HFFc6 (cell line): ENCODE measurements at places on chromosomes 13 and 19.
A peak's percentile ranks its signal among the peaks of the same experiment; 100 is the strongest.

GRCh38 chr13:99214731-99215130, 14.1 kb downstream of the UBAC2 start:
- DNase-seq, result no peak

DNA sequence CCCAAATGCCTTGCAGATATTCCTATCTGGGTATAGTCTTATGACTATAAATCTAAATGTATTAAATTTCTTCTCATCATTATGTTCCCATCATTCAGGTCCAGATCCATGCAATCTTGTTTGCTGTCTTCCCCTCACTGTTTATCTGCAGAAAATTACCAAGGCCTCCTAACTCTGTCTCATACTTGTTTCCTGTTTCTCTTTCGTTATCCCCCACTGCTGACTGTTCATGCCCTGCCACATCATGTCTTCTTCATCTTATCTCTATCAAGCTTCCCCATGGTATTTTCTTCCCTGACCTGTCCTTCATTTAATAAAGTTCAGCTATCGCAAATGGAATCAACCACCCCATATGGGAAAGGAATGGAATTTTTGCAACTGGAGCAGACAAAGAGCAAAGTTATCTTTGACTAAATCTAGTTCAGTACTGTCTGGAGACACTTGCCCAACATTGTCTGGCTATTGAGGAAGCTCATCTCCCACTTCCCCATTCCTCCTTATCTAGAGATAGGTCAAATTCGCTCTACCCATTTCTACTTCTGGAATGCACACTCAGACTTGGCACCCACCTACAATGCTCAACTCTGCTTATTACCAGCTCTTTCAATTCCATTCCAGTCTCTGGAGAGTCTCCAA, 1358.1 kb downstream of the EFNB2 start:
- no peak for DNase-seq

DNA sequence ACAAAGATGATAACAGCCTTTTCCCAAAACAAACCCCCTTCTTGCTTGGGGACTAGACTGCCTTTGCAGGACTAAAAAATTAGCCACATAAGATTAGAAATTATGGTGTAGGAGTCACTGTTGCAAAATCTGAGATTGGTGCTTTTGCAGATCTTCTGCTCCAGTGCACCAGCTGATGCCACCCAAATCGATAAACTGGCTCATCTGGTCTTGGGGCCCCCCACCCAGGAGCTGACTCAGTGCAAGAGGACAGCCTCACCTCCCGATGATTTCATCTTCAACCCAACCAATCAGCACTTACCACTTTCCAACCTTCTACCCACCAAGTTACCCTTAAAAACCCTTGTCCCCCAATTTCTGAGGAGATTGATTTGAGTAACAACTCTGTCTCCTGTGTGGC, 47.1 kb upstream of the PEPD start:
- DNase-seq, result no peak

DNA sequence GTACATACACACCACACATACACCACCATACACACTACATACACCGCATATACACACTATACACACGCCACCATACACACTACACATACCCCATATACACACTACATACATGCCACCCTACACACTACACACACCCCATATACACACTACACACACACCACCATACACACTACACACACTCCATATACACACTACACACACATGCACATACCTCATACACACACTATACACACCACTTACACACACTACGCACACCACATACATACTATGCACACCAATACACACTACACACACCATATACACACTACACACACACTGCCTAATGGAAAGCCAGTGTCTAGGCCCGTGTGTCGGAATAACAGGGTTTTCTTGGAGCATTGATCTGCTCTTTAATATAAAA, 27.5 kb downstream of the CRYL1 start:
- DNase-seq, result no peak

DNA sequence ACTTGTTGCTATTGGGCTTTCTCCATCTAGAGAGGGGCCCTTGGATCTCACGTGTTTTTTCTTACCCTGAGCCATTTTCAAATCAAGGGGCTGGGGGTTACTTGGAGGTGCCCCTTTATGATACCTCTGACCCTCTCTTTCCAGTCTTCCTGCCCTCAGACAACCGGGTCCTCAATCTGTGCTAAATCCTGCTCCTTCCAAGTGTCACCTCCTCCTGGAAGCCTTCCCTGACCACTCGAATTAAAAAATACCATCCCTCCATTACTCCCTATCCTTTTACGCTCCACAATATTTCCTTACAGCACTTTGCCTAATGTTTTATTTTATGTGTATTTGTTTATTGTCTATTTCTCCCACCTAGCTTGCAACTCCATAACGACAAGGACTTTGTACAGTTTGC, 3.3 kb downstream of the KLK8 start:
- DNase-seq, result no peak

GRCh38 chr13:111282425-111282824, 38.0 kb upstream of the TEX29 start:
- no peak for DNase-seq

DNA sequence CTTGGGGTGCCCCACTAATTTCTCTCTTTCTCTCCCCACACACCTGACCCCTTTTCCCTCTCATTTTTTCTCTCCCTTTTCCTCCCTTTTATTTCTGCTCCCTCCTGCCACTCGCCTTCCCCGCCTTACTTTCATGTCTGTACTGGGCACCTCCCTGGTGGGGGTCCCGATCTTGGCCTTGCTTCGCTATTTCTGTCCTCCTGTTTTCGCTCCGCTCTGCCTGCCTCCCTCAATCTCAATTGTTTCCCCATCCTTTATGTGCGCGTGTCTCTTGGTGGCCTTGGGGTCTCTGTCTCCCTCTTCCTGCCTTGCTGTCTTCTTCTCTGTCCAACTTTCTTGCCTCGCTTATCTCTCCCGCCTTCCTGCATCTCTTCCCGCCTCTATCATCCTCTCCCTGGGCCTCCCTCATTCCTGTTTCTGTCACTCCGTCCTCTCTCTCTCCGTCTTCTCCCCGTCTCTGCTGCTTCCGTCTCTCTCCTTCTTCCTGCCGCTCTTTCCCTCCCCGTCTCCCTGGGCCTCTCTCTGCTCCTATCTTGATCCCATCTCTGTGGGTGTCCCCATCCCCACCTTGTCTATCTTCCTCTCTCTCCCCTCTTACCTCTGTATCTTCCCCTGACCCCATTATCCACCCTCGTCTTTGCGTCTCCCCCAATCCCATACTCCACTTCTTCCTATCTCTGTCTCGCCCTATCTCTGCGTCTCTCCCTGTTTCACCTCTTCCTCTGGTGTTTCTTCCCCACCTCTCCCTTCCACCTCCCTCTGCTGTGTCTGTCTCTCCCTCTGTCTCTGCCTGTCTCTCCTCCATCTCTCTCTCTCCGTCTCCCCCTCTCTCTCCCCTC, 4.0 kb downstream of the GRIN2D start:
- DNase-seq, result no peak

GRCh38 chr13:20773194-20774080, at the start of gene EEF1AKMT1:
Gene EEF1AKMT1, minus strand, starts transcription at chr13:20773961. Its CDS starts 16,363 bp downstream, at chr13:20757598.
- peak; percentile 87 for DNase-seq

DNA sequence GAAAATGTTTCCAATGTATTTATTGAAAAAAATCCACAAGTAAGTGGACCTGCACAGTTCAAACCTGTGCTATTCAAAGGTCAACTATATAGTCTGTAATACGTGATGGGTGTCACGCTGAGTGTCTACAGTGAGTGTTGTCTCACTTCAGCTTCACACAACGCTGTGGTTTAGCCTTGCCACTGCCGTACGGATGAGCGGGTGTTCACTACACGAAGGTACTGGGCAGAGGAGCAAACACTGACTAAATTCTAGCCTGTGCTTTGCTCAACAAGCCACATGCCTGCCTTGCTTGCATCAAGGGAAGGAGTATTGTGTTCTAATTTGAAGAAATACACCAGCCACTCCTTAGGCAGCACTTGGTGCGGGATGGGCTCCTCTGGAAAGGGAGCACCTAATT, 3.4 kb upstream of the FFAR3 start:
- no peak for DNase-seq

DNA sequence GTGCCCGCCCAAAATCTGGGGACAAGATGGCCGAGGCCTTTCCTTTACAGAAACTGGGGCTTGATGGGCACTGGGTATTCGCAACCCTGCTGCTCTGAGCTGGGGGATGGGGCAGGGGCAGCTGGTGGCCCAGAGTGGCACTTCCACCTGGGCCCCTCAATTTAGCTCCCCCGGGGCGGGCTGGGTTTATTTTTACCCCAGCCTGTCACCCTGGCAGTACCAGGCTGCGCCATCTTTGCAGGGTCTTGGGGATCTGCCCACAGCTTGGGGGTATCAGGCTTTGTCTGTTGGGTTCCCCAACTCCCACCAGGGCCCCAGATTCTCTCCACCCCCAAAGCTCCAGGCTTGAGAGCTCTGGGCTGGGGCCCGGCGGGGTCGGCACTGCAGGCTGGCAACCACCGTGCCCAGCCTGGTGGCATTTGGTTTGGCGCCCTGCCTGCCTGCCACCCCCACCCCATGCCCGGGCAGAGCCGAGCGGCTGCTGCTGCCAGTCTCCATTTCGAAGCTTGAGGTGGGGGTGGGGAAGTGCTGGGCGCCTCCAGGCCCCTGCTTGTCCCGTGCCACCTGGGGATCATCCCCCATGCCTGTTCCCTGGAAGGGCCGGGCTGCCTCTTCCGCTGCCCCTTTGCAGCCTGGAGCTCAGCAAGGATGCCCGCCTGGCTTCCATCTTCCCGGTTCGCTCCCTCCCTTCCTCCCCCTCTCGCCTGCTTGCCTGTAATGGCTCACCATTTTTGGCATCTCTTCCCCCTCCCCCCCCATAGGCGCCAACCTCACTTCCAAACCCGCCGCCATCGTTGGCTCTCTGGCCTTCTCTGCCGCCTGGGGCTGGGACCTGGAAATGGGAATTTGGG, 11.4 kb downstream of the NFIX start:
- no peak for DNase-seq

- DNase-seq, result no peak
Observed at GRCh38 chr13:113365583-113365970, 1.6 kb upstream of the GRTP1 start.

DNA sequence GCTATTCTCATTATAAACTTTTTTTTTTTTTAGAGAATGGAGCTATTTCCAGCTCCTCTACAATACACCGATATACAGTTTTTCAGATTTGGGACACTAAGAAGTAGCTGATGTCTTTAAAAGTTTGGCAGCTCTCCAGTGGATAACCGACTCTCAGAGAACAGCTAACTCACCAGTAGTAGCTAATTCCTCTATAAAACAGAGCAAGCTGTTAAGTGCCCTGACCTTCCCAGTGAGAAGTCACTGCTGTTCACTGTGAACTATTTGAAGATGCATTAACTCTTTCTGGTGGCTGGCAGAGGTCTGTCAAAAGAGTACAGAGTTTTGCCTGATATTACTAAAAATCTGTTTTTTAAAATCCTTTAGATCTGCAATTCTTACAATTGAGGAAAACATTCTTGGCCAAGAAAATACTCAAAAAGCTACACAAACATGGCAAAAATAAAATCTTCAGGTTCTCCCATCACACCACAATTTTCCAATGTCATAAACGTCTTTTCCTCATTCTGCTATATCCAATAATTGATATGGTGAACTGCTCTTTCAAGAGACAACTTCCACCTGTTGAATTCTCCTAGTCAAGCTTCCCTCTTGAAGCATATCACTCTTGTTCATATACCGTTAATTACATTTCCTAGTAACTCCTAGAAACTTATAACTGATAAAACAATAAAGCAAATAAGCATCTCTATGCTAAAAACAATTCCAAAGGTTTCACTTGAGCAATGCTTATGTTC, 44.2 kb downstream of the TBC1D4 start:
- DNase-seq, result peak; percentile 11

GRCh38 chr19:30807278-30807677, 435.1 kb downstream of the ZNF536 start:
- DNase-seq, result no peak

GRCh38 chr13:60074397-60074796, 89.3 kb downstream of the DIAPH3 start:
- no peak for DNase-seq
